ENCODE measurements at places on chromosomes 3 and 15.
A peak's percentile ranks its signal among the peaks of the same experiment; 100 is the strongest.

DNA sequence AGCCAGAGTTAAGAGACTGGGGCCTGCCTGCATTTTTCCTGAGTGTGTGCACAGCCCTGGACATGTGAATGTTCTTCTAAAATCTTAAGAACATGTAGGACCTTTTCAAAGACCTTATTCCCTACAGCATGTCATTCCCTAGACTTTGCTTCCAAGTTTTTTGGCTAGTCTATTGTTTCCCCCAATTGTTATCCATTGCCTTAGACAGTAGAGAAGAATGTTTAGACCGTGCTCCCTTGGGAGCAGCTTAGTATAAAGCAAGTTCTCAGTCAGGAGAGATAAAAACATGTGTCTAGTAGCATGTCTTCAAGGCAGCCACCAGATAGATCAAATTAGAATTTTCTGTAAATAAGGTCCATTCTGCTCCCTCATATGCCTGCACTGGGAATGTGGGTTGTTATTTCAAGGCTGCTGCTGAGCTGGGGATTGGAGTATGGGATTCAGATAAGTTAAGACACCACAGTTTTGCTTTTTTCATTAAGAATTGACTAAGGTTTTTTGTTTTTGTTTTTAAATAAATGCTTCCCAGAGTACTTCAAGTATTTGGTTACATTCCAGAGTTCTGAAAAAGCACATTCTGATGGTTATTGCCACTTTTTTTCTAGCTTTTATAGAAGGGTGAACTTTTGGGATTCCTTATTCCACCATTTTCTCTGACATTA, 246.7 kb downstream of the RORA start:
- DNase-seq, result no peak

DNA sequence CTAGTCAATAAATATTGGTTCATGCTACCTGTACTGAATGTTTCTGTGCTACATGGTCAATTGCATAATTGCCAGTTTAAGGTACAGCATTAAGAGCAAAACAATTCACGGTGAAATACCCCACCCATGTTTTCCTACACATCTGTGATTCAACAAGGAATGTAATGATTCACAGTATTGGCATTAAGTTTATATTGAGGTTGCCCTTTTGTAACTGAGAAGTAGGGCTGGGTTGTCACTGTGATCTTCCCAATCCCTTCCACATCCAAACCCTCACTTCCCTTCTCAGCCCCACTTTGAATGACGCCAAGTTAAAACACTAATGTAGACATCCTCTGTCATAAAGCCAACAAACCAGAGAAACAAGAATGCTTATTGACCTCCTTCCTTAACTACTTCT, 112.0 kb upstream of the TJP1 start:
- DNase-seq, result no peak

- no peak for DNase-seq
These were observed 102.5 kb downstream of the SH3GL3 start for GRCh38 chr15:83549623-83550022.

- no peak for DNase-seq
These were observed 1.7 kb upstream of the ARF4 start for GRCh38 chr3:57598765-57599360.

DNA sequence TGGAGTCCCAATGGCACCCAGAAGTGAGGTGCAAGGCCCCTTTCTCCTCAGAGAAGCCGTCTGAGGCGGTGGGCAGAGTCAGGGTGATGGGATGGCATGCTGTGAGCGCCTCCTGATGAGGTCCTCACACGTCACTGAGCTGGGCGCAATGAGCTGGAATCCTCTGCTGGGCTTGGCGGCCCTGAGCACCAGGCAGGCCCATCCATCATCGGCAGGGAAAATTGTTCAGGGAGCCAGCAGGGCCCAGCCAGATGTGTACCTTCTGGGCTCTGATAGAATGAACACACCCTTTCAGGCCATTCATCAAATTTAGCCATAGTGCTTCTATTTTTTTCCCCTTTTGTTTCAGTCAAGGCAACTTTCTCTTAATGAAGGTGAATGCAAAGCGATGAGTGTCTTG, 43.7 kb downstream of the FAM3D start:
- no peak for DNase-seq

DNA sequence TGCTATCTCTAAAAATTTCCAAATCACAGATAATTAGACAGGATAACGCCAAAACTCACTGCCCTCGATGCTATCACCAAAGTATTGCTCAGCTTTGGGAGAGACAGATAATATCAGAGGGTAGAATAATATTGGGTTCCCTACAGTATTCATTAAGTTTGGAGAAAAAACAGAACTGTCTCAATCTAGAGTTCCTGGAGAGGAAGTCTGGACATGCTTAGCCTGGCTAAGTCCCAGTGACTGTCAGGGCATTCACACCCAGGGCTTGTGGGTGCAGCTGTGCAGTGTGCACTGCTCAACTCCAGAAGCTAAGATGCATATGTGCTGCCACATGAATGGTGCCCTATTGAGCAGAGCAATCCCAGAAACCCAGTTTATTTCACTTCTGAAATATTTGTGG, 459.6 kb upstream of the DPH6 start:
- DNase-seq, result no peak

DNA sequence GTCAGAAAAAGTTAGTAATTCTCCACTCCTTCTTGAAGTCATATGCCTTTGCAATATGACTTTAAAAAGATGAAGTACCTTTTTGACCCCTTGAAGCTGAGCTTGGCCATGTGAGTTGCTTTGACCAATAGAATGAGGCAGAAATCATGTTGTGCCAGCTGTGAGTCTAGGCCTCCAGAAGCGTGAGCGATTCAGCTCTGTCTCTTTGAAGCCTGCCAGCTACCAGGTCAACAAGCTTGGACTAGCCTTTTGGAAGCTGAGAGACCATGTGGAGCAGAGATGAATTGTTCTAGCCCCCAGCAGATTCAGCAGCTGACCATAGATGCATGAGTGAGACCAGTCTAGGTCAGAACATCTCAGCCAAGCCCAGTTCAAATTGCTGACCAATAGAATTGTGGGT, 69.8 kb upstream of the EOMES start:
- no peak for DNase-seq

GRCh38 chr3:5160940-5161858, 26.3 kb upstream of the EDEM1 start:
- DNase-seq, result no peak

GRCh38 chr3:146159037-146159436, 1.9 kb downstream of the PLOD2 start:
- no peak for DNase-seq

GRCh38 chr3:188746291-188746783, 425.4 kb upstream of the TPRG1 start:
- DNase-seq, result no peak

GRCh38 chr3:128487538-128487812, 5.5 kb downstream of the GATA2 start:
- no peak for DNase-seq

GRCh38 chr3:178443634-178444033, 92.6 kb upstream of the KCNMB2 start:
- no peak for DNase-seq

DNA sequence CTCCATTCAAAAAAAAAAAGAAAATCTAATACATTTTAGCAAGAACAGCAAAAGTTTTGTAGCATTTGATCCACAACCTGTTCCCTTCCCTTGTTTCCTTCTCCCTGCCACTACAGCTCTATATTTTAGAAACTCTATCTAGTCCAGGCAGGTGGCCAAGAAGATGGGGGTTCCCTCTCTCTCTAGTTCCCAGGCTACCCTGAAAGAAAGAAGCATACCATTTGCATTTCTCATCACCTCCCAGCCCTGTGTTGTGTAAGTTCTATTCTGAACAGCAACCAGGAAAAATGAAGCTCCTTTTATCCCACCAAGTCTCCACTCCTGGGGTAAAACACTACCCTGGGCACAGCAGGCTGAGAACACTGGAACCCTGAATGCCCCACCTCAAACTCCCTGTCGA, 100.0 kb downstream of the PCCB start:
- DNase-seq, result no peak

DNA sequence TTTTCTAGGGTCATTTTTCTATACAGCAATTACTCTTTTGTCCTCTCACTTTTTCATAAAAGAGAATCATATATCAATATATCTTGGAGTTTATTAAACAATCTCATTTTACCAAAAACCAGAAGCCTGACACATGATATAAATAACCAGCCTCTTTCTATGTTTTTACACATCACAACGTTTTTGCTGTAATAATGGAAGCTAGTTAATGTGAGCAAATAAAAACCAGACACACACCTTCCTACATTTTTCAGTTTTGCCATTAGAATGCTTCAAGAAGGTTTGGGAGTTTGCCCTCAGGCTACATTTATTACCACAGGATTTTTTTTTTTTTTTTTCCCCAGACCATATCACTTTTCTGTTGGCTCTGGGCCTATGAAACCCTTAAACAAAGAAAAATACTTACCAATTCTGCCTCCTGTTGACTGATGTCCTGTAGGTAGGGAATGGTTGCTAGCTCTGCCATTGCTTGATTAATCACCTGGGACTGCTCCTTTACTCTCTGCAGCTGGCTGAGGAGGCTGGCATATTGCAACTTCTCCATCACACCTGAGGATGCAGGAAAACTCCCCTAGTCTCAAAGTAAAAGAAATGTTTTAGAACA, 165.5 kb downstream of the ECT2 start:
- DNase-seq, result no peak

DNA sequence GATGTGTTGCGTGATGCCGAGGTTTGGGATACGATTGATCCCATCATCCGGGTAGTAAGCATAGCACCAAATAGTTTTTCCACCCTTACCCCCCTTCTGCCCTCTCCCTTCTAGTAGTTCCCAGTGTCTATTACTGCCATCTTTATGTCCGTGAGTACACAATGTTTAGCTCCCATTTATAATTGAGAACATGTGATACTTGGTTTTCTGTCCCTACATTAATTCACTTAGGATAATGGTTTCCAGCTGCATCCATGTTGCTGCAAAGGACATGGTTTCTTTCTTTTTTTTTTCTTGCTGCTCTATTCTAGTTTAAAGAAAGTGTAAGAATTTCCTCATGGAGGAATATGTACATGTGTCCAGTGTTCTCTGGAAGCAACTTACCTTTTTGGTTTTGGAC, 51.8 kb downstream of the NSUN3 start:
- DNase-seq, result no peak

GRCh38 chr15:99187936-99188335, 61.4 kb downstream of the TTC23 start:
- no peak for DNase-seq

GRCh38 chr3:134437211-134437752, 48.5 kb downstream of the ANAPC13 start:
- DNase-seq, result no peak

GRCh38 chr3:63870615-63871005, 6.9 kb downstream of the ATXN7 start:
- no peak for DNase-seq

DNA sequence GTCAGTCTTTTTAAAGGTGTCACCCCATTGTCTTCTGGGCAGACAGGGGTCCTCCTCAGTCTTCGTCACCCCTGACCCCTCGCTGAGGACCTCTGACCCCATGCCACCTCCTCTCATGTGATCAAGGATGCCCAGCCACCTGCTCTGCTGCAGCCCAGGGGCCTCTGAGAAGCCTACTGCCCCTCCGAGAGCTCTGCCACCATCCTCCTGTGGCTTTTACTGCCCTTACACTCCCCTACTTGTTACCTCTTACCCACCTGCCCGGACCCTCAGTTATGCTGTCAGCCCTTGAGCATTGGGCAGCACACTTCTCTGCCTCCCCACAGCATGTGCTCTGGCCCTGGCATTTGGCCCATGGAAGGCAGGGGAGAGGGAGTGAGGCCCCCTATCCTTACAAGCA, 123.2 kb downstream of the LRRK1 start:
- peak; percentile 5 for DNase-seq

DNA sequence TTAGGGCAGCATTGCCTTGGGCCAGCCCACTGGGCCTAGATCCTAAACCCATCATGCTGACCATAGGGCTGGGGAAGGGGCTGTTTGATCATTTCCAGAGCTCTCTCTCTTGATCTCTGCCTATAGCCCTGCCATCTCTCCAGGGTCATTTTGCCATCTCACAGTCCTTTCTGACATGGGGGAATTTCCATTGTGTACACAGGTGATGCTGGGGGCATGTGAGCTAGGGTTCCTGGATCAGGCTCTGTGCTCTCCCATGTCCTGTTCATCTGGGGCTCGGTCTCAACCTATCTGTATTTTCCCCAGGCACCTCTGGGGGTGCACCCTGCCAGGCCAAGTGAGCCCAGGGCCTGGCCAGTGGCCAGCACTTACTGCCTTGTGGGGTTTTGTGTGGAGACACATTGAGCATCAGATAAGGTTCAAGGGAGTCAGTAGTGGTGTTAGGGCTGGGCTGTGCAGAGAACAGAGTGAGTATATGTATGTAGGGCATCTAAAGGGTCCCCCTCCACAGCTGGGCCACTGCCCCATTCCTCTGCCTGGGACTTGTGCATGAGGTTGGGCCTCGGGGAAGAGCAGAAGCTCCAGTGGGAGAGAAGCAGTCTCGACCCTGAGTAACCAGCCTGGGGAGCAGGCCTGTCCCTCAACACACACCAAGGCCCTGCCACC, 25.7 kb upstream of the APEH start:
- no peak for DNase-seq

GRCh38 chr15:100193277-100193860, 148.4 kb downstream of the ADAMTS17 start:
- DNase-seq, result no peak

- no peak for DNase-seq
These were observed 65.2 kb downstream of the SLCO2A1 start for GRCh38 chr3:133964547-133964946.

DNA sequence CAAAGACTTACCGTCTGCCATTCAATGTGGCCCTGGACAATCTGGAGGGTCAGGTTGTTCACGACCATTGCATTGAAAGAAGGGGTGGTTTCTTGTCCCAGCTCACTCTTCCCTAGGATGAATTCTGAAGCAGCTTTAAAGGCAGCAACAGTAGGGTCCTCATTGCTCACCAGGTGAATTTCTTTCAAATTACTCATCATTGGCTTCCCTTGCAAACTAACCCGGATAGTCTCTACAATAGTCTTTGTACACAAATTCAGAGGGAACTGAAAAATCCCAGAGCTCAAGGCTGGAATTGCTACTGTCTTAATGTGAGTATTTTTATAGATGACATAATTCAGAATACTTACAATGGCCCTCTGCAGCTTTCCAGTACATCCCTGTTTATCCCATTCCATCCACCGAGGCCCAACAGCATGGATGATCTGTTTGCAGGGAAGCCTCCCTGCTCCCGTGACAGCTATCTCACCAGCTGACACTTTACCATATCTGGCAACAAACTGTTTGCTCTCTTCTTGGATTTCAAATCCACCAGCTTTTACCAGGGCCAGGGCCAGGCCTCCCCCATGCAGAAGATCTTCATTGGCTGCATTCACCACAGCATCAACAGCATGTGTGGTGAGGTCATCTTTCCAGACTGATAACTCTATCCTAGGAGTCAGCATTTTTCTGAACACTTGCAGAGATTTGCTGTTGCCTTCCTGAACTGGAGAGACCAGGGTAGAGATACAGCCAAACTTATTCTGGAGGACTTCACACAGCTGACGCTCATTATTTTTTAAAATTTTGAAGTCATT, 8.6 kb downstream of the PARP9 start:
- DNase-seq, result no peak

GRCh38 chr15:62109982-62110851, 43.4 kb downstream of the C2CD4A start:
- no peak for DNase-seq

GRCh38 chr3:140494970-140495369, 182.9 kb upstream of the TRIM42 start:
- no peak for DNase-seq

- no peak for DNase-seq
These were observed 12.5 kb downstream of the CSK start for GRCh38 chr15:74794248-74794969.

- no peak for DNase-seq
These were observed 33.5 kb downstream of the HERC1 start for GRCh38 chr15:63800241-63800640.

Measured in activated T-helper 2 cell treated with anti-CD3 and anti-CD28 coated beads, Interferon-gamma antibody, Interleukin-2, Interleukin-4, amounts not matched to agents 10 μg/mL and 5 μg/mL and 100 μg/mL, durations not matched to agents 14 hours and 24 hours and 36 hours (primary cell).